ENCODE measurements at places on chromosomes 16 and 17.

- no peak for DNase-seq
Observed at GRCh38 chr16:81701296-81701970, 77.7 kb upstream of the PLCG2 start.

DNA sequence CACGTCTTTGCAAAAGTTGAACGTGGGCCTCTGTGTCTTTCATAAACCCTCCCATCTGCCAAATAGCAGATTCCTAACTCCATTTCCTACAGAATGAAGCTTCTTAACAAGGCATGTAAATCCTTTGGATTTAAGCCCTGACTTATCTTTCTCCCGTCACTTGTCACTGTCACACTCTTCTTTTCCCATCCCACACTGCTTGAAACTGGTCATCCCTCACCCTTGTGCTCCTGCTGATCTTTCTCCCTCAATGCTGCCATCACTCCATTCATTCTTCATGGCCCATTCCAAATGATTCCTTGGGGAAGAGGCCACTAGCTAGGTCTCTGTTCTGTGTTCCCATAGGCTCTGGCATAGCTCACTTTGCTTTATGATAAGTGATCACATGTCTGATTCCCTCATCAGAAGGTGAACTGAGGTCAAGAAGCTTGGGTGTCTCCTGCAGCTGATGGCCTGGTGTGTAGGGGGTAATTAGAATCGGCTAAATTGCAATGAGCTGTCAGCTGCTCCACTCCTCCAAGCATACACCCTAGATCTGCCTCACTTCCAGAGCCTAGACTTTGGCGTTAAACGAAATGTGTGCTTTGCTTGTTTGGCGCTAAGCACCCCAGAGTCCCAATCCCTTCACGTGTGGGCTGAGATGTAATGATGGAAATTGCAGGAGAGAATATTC is 61.7 kb downstream of the PECAM1 start:
- DNase-seq: no peak

DNA sequence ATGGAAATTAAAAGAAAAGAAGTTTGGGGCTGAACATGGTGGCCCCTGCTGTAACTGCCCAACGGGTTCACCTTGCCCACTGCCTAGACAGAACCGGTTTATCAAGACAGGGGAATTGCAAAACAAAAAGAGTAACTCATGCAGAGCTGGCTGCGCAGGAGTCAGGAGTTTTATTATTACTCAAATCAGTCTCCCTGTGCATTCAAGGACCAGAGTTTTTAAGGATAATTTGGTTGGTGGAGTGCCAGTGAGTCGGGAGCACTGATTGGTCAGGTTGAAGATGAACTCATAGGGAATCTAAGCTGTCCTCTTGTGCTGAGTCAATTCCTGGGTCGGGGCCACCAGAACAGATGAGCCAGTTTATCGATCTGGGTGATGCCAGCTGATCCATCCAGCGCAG is 4.4 kb upstream of the SCPEP1 start:
- no peak for DNase-seq

DNA sequence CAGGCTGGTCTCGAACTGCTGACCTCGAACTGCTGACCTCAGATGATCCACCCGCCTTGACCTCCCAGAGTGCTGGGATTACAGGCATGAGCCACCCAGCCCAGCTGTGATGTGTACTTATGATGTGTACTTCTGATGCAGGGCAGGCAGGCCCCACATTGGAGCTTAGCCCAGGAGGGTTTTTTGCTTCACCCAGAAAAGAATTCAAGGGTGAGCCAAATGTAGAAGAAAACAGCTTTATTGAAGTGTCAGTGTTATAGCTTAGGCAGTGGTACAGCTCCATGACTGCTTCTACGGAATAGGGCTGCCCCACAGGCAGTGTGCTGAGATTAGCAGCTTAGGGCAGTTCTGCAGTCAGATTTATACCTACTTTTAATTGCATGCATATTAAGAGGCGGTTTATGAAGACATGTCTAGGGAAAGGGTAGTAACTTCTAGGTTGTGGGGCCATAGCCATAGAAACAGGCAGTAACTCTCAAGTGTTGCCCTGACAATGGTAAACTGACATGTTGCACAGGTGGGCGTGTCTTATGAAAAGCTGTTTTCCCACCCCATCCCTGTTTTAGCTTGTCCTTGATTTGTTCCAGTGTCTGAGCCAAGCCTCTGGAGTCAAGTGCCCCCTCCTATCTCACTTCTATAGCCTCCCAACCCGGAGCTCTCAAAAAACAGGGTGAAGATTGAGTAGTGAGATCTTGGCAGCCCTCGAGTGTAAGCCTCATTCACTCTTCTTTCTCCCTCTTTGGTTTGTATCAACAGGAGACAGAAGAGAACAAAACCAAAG is 24.1 kb upstream of the POLR3E start:
- DNase-seq: no peak

DNA sequence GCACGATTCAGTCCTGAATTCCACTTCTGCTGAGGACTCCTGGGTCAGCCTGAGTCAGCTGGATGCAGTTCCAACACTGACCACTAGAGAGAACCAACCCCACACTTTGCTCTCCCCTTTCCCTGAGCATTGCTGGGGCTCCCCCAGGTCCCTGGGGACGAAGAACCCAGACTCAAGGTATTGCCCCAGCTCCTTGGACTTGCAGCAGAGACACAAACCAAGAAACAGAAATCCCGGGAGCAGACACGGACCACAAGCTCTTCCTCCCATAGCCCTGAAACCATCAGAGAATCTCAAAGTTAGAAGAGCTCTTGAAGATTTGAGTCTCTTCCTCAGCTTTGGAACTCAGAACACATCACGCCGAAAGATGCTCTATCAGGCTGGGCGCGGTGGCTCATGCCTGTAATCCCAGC is 678 bp upstream of the GH1 start:
- peak; percentile 67 for DNase-seq

GRCh38 chr17:1398931-1399678 is 917 bp downstream of the YWHAE start:
- no peak for DNase-seq

- peak; percentile 48 for DNase-seq
Observed at GRCh38 chr16:70695331-70696070, 9.6 kb upstream of the MTSS2 start.

DNA sequence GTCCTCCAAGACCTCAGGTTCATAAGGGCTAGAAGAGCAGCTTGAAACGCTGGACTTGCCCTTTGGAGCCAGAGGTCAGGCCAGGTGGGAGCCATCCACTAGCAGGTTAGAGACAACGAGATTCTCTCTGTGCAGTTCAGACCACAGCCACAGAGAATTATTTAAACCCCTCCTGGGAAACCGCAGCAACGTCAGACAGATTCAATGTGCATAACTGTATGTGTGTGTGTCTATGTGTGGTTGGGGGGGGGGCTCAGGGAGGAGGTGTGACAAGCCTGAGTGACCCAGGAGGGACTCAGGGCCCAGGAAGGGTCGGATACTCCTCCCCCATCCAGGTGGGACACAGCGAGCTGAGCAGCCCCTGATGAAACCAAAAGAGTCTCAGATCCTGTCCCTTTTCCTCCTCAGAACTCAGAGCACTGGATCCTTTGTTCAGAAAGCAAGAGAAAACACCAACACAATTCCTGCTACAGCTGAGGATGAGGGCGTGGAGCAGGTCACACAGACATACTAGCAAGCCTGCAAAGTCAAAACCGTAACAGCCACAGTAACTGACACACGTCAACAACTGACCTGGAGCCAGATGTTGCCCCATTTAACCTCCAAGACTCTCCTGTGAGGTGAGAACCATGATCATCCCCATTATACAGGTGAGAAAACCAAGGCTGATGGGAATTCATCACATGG is 66.8 kb downstream of the XYLT1 start:
- DNase-seq: no peak

GRCh38 chr17:69457603-69458002 is 43.1 kb downstream of the MAP2K6 start:
- DNase-seq: no peak

GRCh38 chr16:71573387-71574094 is 3.4 kb downstream of the TAT start:
- no peak for DNase-seq

DNA sequence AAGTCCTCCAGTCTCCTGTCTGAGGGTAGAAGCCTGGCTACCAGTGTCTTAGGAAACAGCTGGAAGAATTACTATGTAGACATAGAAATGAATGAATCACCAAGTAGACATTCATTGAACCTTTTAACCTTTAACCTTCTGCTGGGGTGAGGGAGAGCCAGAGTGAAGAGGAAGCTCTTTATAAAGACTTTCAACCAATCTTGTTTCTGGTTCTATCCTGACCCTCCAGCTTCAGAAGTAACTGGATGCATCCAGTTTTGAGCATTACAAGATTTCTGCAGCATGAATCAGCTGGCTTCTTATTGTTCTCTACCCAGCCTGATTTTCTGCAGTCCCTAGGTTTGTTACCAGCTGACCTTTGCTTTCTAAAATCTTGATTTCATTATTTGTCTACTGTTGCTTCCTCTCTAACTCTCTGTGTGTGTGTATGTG is 8.5 kb downstream of the TEKT1 start:
- no peak for DNase-seq

GRCh38 chr17:29518359-29518758 is 48.5 kb downstream of the ABHD15 start:
- DNase-seq: no peak

DNA sequence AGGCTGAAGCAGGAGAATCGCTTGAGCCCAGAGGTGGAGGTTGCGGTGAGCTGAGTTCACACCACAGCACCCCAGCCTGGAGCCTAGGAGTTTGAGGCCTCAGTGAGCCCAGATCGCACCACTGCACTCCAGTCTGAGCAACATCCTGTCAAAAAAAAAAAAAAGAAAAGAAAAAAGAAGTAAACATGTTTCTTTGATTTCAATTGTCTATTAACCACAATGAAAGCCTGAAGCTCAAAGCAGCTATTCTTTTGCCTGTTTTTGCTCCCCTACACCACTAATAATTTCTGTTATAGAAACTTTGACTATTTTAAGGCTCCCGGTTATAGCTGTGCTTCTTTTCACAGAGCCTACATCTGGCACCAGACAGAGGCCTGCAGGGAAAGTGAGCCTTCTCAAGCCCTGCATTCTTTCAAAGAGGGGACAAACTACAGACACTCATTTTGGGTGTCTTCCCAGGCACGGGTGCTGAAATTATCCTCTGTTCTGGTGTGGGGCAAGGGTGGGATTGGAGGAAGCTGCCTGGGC is 14.2 kb upstream of the SLC52A1 start:
- DNase-seq: no peak

DNA sequence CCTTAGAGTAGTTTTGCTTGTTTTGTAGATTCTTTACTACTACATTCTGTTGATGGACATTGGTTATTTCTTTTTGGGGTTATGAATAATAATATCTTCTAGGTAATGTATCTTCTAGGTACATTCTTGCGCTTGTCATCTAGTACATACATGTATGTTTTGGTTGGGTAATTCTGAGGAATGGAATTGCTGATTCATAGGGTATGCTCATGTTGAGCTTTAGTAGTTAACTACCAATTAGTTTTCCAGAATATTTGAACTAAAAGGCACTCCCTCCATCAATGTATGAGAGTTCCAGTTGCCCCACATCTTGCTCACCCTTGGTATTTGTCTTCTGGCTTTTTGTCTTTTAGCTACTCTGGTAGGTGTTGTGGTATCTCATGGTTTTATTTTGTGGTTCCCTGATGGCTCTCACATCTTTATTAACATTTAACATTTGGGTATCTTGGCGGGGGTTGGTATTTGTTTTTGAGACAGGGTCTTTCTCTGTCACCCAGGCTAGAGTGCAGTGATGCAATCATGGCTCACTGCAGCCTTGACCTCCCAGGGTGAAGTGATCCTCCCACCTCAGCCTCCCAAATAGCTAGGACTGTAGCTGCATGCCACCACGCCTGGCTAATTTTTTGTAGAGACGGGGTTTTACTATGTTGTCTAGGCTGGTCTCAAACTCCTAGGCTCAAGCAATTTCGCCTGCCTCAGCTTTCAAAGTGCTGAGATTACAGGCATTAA is 47.1 kb downstream of the SLC6A4 start:
- DNase-seq: no peak

DNA sequence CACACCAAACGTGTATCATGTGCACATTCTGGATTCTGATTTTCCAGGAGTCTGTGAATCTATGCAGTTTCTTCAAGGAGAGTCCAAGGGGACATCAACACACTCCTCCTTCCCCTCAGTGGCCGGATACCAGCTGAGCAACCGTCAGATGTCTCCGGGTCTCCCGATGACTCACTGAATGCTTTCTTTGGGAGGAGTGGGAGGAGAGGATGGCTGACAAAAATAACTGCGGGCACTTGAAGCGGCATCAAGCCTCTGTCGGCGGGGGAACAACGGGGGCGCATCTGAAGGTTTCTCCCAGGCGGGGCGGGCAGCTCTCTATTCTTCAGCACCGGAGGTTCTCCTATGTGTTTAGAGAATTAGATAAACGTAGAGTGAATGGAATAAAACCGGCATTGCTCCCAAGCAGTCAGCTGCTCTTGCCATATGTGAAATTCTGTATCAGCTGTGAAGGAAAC is 24.6 kb upstream of the LRRC75A start:
- peak; percentile 47 for DNase-seq

GRCh38 chr16:89678258-89678657 is 8.2 kb upstream of the CDK10 start:
- no peak for DNase-seq

DNA sequence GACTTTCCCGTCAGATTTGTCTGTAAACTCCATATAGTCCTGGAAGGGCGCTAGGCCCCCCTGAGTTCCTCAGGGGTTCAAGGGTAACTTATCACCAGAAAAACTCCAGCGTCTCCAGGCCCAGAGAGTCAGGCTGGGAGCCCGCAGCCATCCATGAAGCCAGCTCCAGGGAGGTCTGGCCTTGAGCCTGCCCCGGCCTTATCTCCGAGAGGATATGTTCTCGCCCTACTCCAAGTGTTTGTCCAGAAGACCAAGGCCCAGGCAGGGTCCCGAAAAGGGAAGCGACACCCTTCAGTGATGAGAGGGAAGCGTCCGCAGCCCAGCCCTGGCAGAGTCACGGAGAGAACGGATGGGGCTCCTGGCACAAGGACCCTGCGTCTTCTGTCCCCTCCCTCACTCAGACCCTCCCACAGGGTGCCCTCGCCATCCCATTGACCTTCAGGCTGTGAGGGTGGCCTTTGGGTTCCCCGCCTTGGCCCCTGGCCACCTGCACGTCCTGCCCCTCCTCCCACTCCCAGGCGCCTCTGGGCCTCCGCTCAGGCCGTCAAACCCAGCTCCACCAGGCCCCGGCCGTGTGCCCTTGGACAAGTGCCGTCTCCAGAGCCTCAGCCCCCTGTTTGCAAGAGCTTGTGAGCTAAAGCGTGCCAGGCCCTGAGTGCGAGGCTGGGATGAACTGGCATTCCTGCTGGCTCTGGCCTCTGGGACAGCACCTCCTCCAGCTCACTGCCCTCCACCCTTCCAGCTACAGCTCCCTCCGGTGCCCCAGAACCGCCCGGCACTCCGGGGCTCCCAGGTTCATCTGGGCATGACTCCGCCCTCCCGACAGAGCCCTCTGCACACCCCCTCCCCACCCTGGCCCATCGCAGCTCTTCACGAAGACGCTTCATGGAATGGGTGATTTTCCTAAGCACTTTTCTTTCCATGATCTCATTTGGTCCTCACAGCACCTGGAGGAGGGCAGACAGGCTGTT is 83.4 kb downstream of the ZDHHC7 start:
- no peak for DNase-seq

GRCh38 chr17:17498606-17499301 is 2.6 kb upstream of the RASD1 start:
- DNase-seq: no peak

All from A549 (cell line).